ENCODE measurements at places on chromosomes 1 and 21. TPM values are rescaled to one million over a fixed set of nuclear protein-coding genes. Genes with fewer than 3 reads are reported as not detected.

GRCh38 chr1:30323841-30324240 is 399.5 kb downstream of the MATN1 start:
- no peak for DNase-seq

DNA sequence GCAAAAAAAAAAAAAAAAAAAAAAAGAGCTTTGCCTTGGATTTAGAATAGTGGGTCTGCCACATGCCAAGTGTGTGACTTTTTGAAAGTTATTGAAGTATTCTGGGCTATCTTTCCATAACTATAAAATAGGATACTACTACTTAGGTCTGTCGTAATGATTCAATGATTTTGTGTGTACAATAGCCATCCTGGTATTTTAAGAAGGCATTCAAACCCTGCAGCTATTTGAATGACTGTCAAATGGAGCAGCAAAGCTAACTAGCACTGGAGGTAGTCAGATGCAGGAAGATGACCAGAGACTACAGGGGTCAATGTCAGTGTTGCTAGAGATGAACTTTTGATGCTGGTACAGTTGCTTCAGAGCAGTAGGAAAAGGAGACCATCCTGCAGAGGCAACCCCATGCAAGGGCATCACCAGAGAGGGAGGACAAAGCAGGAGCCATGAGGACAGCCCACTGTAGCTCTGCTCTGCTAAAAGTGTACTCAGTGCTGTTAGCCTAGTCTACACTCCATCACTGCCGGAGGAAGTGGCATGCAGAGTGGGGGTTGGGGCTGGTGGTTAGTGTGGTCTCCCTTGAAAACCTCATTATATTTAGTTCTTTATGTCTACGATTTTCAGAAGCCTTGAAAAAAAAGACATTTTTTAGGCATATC is 29.0 kb downstream of the DUSP10 start:
- DNase-seq: peak; percentile 35

DNA sequence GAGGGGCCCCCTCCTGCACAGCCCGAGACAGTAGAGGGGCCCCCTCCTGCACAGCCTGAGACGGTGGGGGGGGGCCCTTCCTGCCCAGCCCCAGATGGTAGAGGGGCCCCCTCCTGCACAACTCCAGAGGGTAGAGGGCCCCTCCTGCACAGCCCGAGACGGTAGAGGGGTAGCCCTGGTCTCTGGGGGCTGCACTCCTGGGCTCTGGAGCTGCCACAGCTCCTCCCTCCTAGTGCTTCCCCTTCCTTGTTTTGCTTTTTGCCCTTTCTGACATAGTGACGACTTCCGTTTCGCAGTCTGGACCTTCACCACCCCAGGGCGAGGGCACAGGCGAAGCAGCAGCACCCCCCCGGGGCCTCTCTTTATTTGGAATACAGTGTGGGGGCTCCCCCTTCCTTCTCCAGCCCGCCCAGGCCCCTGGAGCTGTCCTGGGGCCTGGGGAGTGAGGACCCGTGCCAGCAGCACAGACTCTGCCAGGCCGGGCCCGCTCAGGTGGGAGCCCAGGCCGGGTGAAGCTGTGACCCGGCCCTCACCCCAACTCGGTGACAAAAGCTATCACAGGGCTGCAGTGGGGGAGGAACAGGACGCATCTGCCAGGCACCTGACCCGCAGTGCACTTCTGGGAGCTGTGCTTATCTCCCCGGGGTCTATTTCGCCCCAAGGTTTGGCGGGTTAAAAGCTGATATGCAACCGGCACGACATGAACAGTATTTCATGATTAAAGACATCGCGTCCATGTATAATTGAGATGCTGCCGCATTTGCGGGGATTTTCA is 1.1 kb upstream of the PRXL2B start:
- peak; percentile 81 for DNase-seq

- DNase-seq: no peak
Measured at GRCh38 chr1:48947761-48948537, 171.3 kb upstream of the BEND5 start.

DNA sequence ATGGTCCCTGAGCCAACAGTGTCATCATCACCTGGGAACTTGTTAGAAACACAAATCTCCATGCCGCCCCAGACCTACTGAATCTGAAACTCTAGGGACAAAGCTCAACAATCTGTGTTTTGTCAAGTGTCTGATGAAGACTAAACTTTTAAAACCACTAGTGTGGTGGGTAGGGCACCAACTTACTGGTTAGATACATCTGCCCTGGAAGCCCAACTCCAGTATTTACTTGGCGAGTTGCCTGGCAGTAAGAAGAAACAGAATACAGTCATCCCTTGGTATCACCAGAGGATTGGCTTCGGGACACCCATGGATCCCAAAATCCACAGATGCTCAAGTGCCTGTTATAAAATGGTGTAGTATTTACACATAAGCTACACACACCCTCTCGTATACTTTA is 367.9 kb upstream of the DUSP10 start:
- no peak for DNase-seq

DNA sequence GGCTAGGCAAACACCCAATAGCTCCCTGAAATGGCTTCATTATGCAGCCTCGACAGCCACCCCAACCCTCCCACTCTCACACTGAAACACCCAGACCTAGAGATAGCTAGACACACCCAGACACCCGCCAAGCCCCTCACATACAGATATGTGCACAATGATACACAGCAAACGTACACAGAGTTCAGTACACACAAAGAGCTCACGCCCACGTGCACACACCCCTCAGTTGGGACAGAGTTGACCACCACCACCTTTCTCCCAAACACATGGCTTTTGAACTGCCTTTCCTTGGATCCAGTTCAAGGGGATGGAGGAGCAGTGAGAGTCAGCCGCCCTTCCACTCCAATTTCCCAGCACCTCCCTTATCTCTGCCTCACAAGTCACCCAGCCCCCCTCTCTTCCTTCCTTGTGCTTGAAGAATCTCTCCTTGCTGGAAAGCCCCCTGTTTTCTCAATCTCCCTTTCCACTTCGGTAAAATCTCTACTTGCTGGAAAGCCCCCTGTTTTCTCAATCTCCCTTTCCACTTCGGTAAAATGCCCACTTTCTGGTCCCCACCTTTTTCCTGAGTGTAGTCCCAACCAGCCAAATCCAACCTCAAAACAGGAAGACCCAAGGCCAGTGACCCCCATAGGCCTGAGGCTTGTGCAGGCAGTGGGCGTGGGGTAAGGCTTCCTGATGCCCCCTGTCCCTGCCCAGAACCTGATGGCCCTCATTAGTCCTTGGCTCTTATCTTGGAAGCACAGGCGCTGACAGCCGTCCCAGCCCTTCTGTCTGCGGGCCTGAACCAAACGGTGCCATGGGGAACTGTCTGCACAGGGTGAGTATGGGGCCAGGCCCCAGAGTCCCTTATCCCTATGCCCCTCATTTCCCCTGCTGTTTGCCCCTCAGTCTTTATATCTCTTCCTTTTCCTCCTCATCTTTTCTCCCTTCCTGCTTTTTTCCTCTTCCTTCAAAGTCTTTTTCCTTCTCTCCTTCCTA is at the start of gene ACKR1:
TSS of gene ACKR1 (plus strand) at position 715 of the 981 bp plus-strand sequence. CDS start at position 800, 85 bp downstream.
- DNase-seq: no peak

Gene TTC22
- 0.17 TPM for total RNA-seq

GRCh38 chr1:176466514-176466913 is 3.5 kb downstream of the PAPPA2 start:
- DNase-seq: no peak

Gene DESI2
- 25.1 TPM for total RNA-seq

GRCh38 chr1:183137782-183138181 is 48.3 kb upstream of the LAMC2 start:
- no peak for DNase-seq

- no peak for DNase-seq
Measured at GRCh38 chr1:183582021-183582713, 8.1 kb downstream of the NCF2 start.

Gene ATP5PB
- 714 TPM for total RNA-seq

DNA sequence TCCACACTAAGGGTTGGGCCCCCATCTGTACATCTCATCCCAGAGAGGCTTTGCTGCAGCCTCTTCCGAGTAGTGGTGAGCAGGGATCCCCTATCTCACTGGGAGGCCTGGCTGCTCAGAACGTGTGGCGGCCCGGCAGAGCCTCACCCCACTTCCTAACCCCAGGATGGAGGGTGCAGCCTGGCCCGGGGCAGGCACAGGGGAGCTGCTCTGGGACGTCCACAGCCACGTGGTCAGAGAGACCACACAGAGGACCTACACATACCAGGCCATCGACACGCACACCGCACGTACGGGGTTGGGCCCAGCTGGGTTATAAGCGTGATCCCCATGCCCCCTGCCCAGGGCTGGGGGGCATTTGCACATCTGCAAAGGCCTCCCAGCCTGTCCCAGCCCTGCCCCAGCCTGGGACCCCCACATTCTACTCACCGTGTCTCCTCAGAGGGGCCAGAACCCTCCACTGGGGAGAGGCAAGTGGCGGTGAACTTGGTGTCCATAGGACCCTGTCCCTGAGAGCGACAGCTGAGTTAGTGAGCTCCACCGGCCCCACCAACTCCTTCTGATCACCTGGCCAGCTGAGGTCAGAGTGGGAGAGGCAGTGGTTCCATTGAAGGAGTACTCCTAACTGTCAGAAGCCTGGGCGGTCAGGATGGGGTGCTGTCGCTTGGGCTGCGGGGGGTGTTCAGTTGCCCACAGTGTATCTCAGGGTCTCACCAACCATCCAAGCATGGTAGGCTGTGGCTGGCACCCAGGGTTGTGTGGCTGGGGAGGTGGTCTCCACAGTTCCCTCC is 41.2 kb downstream of the TRIM11 start:
- peak; percentile 30 for DNase-seq

DNA sequence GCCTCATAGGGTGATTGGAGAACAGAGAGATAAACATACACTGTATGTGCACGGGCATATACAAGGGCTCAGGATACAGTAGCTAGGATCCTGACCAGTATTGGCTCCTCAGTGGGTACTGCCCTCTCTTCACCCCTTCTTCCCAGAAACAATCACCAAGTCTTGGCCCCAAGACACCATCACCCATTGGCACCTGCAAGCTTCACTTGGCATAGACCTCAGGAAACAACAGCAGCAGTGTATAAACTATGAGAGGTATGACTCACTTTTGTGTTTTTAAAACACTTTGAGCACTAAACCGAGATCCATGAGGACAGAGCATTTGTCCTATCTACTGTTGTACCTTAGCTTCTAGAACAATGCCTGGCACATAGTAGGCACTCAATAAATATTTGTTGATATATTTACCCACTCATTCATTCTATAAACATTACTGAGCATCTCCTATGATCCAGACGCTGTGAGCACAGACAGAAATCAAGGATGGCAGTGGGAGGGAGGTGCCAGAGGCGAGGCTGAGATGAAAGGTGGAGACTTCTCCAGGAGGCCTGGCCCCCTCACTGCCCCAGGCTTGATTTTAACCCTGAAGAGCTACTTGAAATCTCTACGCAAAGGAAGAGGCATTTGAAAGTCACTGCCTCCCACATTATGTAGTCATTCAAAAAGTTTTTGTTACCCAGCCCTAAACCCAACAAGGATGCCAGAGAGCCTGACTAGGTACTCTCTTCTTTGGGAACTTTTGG is 95.2 kb downstream of the CAMK2N1 start:
- no peak for DNase-seq

DNA sequence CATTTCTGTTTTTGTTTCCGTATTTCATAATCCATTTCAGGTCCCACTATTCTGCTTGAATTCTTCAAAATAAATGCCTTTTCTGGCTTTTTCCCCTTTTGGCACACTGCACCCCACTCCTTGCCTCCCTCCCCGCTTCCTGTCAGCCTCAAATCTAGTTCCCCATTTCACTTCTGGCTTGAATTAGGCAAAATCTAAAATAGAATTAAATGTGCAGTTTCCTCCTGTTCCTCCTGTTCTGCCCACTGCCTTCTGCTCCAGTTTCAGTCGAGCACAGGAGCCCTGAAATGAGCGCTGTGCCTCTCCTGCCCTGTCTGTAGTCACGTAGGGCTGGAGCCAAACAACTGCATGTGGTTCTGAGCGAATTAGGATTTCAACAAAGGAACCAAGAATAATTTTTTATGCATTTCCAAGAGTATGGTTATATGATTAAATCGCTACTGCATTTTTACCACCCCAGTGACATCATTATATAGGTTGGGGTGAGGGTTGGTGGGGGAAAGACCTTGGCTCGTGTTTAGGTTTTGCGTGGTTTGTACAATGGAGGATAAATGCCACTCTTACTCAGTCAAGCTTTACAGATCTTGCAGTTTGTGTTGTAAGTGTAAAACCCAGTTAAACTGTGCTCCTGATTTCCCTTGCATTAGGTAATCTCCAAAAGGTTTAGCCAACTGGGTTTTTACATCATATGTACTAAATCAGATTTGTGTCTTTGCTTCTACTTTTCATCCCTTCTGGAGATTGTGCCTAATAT is 114.9 kb downstream of the VPS13D start:
- DNase-seq: peak; percentile 27

DNA sequence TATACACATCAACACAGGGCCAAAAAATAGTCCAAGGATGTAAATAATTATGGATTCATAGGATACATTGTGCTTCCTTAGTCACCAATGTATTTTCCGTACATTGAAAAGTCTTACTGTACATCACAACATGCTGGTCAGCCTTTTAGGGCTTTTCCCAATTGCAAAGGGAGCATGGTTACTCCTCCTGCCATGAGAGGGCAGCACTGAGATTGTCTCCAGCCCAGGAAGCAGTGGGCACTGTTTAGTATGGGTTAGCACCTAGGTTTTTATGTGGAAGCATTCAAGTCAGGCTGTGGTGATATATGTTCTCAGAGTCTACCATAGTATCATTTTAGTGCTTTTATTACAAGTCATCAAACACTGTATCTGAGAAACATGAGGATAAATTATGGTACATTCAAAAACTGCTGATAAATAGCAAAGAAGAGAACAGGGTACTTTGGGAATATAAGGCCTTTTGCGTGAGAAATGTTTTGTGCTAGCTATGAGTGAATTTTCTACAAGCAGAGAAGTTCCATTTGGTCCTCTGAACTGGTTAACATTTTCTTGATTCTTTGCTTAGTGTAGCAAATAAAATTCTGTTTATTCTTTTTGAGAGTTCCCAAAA is 34.0 kb downstream of the ST6GALNAC5 start:
- no peak for DNase-seq

GRCh38 chr1:112359961-112360767 is 35.9 kb upstream of the CTTNBP2NL start:
- peak; percentile 69 for DNase-seq

DNA sequence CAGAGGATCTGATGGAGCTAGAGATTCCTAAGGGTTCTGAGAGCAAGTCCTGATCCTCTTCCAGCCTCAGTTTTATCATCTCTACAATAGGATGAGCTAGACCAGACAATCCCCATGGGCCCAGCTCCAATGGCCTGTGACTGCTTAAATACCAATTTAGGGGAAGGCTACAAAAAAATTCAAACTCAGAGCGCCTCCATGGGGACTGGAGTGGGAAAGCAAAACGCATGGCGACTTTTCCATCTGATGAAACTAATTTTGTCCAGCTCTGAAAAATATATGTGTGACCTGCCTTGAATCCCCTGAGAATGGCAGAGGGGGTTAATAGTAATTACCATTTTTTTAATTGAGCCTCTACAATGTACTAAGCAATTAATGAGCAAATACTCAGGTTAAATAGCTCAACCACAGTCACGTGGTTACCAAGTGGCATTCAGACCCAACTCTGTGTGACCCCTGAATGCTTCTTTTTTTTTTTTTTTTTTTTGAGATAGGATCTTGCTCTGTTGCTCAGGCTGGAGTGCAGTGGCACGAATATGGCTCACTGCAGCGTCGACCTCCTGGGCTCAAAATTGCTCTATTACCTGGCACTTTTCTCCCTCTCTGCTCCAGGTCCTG is 8.4 kb downstream of the EXTL1 start:
- DNase-seq: no peak

- DNase-seq: no peak
Measured at GRCh38 chr1:232909752-232910151, 40.7 kb upstream of the NTPCR start.

Measured in left ventricle myocardium superior (tissue), 1 donor.